ENCODE measurements at places on chromosomes 4 and X. TPM values are rescaled to one million over a fixed set of nuclear protein-coding genes. Genes with fewer than 3 reads are reported as not detected.

The GATA1 gene
- not detected for total RNA-seq

The SPANXC gene
- not detected for total RNA-seq

The ZNF280C gene
- 8.4 TPM for total RNA-seq

The PDLIM3 gene
- total RNA-seq = 12.3 TPM

All from temporal lobe (tissue), 4 donors.